Fibroblast of skin of scalp (primary cell): ENCODE measurements at places on chromosomes 7 and 10.
A peak's percentile ranks its signal among the peaks of the same experiment; 100 is the strongest.

GRCh38 chr7:22584179-22584578 is 84.2 kb upstream of the STEAP1B start:
- no peak for DNase-seq

GRCh38 chr7:114874170-114874569 is 47.7 kb upstream of the MDFIC start:
- no peak for DNase-seq

GRCh38 chr10:29479981-29480954 is 154.5 kb downstream of the SVIL start:
- DNase-seq: no peak

GRCh38 chr10:48835781-48836180 is 103.9 kb downstream of the LRRC18 start:
- no peak for DNase-seq

GRCh38 chr7:80671744-80672143 is 33.3 kb downstream of the CD36 start:
- no peak for DNase-seq

GRCh38 chr10:114021717-114022680 is 21.7 kb upstream of the ADRB1 start:
- peak; percentile 36 for DNase-seq

GRCh38 chr10:30383356-30383755 is 34.3 kb upstream of the MTPAP start:
- no peak for DNase-seq

DNA sequence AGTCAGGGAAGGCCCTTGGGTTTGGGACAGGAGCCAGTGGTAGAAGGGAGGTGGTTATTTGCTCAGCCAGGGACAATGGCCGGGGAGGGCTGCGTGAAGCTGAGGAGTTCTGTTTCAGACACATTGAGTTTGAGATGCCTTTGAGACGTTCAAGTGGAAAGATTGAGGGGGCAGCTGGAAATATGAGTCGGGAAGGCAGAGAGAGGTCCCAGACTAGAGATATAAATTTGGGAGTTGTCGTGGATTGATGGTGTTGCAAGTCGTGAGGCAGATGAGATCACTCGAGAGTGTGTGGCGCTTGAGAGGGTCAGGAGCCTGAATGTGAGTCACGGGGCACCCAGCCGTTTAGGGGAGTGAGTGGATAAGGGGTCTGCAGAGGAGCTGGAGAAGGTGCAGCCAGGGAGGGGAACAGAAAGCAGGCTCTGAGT is 73.3 kb downstream of the ZMIZ1 start:
- peak; percentile 47 for DNase-seq

- DNase-seq: peak; percentile 48
Measured at GRCh38 chr10:97025613-97026242, 160.0 kb downstream of the SLIT1 start.

DNA sequence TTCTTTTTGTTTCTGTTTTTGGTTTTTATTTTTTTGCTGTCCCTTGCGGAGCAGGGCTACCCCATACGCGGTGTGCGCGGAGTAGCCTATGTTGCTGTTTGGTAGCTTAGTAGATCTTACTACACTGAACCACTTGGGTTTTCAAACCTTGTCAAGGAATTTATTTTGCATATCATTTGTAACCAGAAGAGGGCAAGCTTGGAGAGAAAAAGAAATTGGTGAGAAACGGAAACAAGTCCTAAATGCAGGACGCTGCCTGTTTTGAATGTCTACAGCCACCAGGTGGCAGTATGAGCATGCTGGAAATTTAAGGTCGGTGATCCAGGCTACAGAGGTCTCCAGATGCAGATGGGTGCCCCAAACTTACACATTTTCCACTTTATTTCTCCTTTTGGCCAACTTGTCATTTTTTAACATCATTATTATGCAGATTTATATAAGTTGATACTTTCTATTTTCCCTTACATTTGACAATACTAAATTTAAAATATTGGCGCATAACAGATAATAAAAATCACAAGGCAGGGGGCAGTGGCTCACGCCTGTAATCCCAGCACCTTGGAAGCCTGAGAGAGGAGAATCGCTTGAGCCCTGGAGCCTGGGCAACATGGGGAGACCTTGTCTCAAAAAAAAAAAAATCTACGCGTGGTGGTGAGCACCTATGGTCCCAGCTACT is 15.3 kb upstream of the TRA2A start:
- peak; percentile 89 for DNase-seq

- no peak for DNase-seq
Measured at GRCh38 chr10:128802062-128802461, 665.0 kb upstream of the MGMT start.

- DNase-seq: no peak
Measured at GRCh38 chr10:79342295-79342761, 4.9 kb upstream of the PPIF start.

GRCh38 chr7:18086165-18087025 is 58.7 kb upstream of the PRPS1L1 start:
- peak; percentile 40 for DNase-seq

DNA sequence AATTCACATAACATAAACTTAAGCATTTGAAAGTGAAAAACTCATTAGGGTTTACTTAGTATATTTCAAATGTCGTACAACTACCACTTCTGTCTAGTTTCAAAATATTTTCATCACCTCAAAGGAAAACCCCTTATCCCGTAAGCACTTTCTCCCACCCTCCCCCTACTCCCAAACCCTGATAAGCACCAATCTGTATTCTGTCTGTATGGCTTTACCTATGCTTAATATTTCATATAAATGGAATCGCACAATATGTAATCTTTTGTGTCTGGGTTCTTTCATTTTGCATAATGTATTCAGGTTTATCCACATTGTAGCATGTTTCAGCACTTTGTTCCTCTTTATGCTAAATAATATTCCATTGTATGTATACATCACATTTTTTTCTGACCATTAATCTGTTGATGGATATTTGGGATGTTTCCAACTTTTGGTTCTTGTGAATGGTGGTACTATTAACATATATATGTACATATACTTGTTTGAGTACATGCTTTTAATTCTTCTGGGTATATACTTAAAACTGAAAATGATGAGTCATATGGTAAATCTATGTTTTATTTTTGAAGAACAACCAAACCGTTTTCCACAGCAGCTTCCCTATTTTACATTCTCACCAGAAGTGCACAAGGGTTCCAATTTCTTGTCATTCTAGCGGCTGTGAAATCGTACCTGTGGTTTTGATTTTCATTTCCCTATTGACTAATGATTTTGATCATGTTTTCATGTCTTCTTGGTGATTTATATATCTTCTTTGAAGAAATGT is 6.2 kb upstream of the STARD3NL start:
- no peak for DNase-seq

GRCh38 chr10:76089556-76090180 is 658.2 kb downstream of the LRMDA start:
- no peak for DNase-seq

- DNase-seq: no peak
Measured at GRCh38 chr7:1324028-1324900, 91.6 kb downstream of the UNCX start.

GRCh38 chr10:22658745-22659410 is 55.5 kb downstream of the PIP4K2A start:
- peak; percentile 48 for DNase-seq

- DNase-seq: peak; percentile 78
Measured at GRCh38 chr10:3222068-3222467, 49.5 kb upstream of the PITRM1 start.

GRCh38 chr7:20282959-20283358 is 47.7 kb upstream of the ITGB8 start:
- DNase-seq: no peak

GRCh38 chr7:74290981-74291441 is 1.8 kb downstream of the CLIP2 start:
- DNase-seq: no peak

DNA sequence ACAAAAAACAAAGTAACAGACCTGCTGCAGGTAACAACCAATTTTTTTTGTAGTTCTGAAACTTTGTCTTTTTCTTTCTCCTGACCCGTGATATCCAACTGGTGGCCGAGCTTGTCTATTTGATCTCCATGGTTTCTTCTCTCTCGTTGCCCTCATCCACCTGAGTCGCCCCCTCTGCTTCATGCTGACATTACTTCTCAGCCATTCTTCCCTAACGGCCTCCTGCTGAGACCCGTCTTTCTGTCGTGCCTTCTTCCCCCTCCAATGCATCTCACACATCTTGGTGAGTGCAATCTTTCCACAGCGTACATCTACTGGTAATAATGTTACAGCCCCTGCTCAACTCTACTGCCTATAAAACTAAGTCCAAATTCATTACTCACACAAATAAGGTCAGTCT is 352.9 kb downstream of the RNLS start:
- DNase-seq: no peak

DNA sequence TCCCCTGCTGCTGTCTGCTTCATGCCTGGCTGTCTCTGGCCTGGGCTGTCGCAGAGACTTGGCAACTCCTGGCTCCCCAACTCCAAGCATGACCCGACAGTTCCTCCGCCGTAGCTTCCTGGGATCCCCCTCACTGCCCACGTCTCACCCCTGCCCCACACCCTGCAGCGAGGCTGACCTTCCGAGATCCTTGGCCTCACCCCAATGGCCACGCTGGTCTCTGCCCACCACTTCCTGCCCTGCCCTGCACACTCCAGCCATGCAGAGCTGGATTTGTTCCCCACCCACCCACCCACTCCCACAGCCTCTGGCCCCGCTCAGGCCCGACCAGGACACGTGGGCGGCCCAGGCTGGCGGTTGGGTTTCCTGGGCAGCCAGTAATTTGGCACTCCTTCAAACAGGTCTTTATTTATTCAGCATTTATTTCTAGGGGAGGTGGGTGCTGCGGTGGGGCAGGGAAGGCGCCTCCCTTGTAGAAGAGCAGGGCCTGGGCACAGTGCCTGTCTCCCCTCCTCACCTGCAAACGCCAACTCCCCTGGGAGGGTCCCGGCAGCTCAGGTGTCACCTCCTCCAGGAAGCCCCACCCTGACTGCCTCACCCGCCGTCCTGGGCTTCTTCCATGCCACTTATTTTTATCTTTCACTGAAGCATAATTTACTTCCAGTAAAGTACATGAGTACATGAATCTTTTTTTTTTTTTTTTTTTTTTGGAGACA is 25.5 kb downstream of the GTF2IRD1 start:
- no peak for DNase-seq

- no peak for DNase-seq
Measured at GRCh38 chr7:137871170-137871915, 24.6 kb upstream of the DGKI start.

DNA sequence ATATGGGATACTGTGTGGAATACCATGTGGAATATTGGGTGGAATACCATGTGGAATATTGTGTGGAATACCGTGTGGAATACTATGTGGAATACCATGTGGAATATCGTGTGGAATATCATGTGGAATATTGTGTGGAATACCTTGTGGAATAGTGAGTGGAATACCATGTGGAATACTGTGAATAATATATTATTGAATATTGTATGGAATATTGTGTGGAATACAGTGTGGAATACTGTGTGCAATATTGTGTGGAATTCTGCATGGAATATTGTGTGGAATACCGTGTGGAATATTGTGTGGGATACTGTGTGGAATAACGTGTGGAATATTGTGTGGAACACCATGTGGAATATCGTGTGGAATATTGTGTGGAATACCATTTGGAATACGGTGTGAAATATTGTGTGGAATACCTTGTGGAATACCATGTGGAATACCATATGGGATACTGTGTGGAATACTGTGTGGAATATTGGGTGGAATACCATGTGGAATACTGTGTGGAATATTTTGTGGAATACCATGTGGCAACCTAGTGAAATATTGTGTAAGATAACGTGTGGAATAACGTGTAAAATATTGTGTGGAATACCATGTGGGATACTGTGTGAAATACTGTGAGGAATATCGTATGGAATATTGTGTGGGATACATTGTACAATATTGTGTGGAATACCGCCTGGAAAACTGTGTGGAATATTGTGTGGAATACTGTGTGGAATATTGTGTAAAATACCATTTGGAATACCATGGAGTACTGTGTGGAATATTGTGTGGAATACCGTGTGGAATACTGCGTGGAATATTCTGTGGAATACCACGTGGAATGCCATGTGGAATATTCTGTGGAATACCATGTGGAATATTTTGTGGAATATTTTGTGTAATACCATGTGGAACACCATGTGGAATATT is 133.9 kb upstream of the CHST15 start:
- no peak for DNase-seq
